Activated CD4-positive, CD25-positive, alpha-beta regulatory T cell treated with anti-CD3 and anti-CD28 coated beads, Interleukin-2, amount 50 U/mL, for 24 hours (primary cell): ENCODE measurements at places on chromosomes 1 and 21.
A peak's percentile ranks its signal among the peaks of the same experiment; 100 is the strongest.

- no peak for ATAC-seq
Measured at GRCh38 chr1:14253676-14254075, 344.8 kb upstream of the KAZN start.

- no peak for ATAC-seq
Measured at GRCh38 chr1:156748670-156749418, 2.6 kb downstream of the HDGF start.

DNA sequence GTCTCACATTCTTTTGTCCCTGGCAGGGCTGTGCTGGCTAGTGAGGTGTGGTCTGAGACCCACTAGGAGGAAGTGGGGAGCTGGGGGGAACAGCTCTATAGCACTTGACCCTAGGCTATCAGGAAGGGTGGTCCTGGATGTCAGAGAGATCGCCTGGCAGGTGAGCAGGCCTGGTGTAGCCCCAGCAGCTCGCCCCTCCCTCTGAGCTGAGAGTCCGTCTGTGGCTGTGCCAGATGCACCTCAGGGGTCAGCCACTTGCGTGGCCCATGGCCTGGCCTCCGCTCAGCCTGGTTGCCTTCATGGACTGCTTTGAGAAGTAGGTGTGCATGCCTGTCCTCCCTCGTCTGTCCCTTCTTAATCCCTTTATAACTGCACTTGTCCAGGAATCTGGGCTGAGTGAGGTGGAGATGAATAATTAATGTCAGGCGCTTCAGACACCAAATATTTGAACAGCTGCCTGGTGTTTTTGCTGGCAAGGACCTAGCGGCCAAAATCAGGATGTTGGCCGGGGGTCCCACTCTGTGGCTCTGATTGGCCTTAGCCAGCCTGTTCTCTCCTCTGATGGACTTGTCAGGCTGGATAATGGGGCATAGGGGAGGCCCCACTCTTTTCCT lies 30.5 kb downstream of the TMEM53 start:
- no peak for ATAC-seq

DNA sequence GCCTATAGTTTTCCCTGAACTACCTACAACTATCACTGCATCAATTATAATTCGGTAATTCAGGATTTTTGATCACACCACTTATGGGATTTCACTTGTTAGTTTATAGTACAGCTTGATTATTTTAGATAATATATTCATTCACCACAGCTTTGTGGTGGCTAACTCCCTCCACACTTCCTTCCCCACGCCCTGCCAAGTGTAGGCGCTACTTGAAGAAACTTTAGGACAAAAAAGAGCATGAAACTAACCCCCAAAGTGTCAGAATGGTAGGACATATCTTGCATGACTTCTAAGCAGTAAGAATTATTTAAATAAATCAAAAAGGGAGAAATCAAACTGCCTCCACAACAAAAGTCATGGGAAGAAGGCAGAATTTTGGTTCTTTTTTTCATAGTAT lies 70.1 kb downstream of the LHX9 start:
- no peak for ATAC-seq

DNA sequence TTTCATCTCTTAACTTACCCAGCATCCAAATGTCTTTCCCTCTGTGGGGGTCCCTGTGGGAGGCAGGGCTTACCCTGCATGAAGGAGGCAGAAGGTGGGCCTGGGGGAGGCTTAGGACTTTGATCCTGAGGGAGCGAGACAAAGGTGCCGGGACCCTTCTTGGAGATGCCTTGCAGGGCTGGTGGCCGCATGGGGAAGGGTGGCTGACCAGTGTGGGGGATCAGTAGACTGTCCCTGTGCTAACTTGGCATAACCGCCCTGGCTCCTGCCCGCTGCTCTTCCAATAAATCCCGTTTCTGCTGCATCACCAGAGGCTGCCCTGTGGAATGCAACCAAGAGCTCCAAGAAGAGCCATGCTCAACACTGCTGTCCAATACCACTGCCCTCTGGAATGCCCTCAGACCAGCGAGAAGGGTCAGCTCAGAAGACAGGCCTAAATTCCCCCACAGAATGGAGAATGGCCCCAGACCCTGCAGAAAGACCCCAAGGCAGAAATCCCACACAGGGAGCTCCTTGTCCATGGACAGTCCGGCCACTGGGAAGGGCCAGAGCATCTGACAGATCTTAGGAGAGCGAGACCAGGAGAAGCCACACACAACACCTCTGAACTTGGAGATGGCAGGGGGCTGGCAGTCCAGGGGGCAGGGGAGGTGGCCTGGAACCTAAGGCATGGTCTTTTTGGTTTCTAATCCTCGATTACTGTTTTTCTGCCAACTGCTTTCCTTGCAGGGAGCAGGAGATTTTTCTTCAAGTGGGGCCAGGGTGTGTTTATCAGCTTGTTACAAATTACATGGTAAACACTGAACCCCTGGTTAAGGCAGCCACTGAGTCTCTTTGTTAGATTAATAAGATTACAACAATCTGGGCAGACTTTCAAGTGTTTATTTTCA lies 46.7 kb upstream of the DMRTB1 start:
- ATAC-seq = no peak

GRCh38 chr1:219128957-219129356 lies 44.7 kb upstream of the LYPLAL1 start:
- ATAC-seq = no peak

GRCh38 chr21:16900685-16901084 lies 612.2 kb upstream of the CXADR start:
- ATAC-seq = no peak

GRCh38 chr1:203153051-203153988 lies 22.3 kb downstream of the MYBPH start:
- no peak for ATAC-seq

DNA sequence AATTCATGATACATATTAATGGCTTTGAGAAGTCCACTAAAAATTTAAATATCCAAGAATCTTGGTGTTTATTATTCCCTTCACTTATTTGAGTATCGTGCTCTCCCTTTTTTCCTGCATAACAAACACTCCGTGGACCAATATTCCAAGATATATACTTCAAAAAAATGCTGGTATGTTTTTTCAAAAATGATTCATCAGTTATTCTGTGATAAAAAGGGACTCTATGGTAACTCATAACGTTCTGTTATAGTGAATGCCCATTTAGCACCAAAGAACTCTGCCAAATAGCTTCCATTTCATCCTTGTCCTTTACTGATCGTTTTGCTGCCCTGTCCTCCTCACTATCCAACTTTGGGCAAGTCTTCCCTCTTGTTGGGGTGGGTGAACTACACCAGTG lies 12.9 kb downstream of the GIPC2 start:
- ATAC-seq = no peak

DNA sequence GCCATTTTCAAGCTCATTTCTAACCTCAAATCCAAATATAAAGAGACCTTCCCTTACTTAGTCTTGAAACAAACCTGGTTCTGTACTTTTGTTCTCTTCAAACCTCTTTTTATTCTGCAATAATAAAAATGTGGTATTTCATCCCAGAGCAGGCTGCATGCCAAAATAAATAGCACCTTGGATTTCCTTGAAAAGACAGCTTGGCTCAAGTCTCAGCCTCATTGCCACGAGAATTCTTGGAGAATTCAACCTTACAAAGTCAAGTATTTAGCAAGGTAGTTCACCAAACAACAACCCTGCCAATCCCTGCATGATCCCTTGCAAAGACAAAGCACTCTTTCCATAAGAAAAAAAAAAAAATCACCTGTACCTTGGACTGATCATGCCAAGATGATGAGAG lies 33.8 kb downstream of the KANK4 start:
- ATAC-seq = no peak

GRCh38 chr1:243251539-243251938 lies 3.5 kb downstream of the CEP170 start:
- no peak for ATAC-seq

- no peak for ATAC-seq
Measured at GRCh38 chr1:30318413-30318812, 405.0 kb downstream of the MATN1 start.

DNA sequence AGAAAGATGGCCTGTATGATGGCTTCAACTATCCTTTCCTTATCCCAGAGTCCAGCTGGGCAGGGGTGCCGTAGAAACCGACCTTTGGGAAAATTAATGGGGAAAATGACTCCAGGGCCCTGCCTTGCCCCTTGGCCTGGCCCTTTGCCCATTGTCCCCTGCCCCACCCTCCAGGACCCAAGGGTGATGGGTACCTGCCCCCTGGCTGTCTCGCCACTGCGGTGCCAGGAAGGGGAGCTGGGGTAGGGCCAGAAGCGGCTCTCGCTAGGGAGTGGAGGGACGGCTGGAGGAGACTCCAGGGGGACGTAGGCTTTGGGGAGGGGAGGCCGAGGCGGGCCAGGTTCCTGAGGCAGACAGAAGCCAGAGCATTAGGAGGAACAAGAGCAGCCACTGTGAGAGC lies 29.1 kb upstream of the GOLT1A start:
- no peak for ATAC-seq

- ATAC-seq = no peak
Measured at GRCh38 chr1:156554971-156555370, 17.4 kb downstream of the IQGAP3 start.

DNA sequence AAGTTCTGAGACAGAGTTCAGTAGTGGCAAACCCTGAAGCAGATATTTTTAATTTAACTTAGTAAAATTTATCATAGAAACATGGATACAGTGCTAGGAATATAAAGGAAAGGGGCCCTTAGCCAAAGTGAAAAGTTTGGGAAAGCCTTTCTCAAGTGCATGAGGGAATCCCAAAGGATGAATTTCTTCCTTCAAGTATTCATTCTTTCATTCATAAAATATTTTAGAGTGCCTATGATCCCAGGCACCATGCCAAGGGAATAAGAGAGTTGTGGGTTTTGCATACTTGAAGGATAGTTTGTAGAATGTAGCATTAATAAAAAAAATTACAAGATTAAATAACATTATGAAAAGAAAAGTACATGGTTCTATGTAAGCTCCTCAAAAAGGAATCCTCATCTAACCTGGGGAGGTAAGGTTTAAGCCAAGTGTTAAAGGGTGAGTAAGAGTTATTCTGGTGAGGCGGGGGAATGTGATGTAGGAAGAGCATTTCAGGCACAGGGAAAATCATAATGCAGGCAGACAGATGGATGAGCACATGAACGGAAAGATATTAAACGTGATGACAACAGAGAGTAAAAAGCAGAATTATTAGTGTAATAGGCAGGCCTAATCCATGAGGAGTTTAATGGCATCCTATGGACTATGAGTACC lies 40.4 kb upstream of the NTNG1 start:
- no peak for ATAC-seq

DNA sequence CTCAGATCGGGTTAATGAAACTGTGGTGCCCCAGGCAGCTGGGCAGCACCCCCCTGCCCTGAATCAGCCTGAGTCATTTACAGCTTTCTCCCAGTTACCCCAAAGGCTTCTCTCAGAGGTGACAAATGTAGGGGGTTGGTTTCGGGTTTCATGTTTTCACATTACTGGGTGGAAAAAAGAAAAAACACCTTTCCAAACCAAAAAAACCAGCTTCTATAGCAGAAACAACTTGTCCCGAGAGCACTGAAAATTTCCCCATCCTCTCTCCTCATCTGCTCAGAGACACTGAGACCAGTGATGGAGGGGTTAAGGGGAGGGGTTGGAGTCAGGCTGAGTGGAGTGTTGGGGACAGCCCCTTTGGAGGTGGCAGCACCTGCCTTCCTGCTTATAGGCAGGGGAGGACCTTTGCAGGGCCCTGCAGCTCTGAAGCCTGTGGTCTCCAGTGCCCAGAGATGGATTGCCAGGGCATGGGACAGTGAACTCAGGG lies 15.6 kb downstream of the UTP11 start:
- peak; percentile 85 for ATAC-seq
